ENCODE measurements at places on chromosomes 1 and 21.

- no peak for DNase-seq
Measured at GRCh38 chr21:39006571-39007311, 176.5 kb downstream of the PSMG1 start.

GRCh38 chr21:15687208-15687607 lies 42.6 kb upstream of the USP25 start:
- peak; percentile 12 for DNase-seq

DNA sequence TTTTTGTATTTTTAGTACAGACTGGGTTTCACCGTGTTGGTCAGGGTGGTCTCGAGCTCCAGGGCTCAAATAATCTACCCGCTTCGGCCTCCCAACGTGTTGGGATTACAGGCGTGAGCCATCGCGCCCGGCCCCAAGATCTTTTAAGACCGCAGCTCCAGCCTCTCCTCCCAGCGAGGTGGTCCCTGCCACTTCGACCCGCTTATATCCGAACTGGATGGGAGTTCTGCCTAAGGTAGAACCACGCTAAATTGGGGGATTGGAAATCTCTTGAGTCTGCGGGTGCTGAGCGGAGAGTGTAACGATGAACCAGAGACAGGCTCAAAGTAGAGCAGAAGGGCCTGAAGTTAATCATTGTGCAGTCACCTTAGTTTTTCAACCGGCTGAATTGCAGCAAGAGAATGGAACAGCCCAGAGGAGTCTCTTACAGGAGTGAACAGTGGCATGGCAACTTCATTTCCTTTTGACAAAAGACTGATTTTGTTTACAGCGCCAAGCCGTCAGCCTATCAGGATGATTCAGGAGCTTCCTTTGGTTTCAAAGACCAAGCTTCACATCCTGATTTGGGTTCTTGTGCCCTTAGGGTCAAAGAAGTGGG lies 726 bp upstream of the CYB5R1 start:
- no peak for DNase-seq

DNA sequence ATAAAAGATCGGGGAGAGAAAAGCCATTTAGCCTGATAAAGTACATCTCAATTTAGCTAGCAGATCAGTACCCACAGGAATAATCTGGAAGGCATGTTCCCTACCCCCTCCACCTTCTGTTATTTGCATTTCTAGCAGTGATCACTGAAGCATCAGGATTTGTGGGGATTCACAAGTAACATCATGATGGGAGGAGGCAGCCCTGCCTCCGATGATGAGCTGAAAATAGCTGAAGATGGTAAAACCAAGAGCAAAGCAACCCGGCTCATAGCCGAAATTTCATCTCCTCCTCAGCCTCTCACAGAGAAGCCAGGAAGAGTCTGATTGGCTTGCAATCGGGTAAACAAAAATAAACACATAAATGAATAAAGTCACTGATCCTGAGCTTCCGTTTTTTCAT lies 2.4 kb downstream of the CCSAP start:
- no peak for DNase-seq

DNA sequence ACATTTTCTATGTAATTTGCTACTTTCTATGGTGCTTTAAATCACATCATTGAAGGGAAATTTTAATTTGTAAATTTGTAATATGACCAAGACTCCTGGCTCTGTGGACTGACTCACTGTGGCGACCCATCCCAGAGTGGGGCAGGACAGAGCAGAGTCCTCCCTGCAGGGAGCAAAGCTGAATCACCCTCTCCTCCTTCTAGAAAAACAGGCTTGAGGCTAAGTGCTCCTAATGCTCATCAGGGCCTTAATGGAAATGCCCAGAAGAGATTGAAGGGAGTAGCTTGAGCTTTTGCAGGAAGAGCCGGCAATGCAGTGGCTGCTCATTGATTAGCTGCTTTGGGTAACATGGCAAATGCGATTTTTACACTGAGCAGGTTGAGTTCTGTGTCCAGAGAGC lies 16.8 kb downstream of the S100A10 start:
- no peak for DNase-seq

DNA sequence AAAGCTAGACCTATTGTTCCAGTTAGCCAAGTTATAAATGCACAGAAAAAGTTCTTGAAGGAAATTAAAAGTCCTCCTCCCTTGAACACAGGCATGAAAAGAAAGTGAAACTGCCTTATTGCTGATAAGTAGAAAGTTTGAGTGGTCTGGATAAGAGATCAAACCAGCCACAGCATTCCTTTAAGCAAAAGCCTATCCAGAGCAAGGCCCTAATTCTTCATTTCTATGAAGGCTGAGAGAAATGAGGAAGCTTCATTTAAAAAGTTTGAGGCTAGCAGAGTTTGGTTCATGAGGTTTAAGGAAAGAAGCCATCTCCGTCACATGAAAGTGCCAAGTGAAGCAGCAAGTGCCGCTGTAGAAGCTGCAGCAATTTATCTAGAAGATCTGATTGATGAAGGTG lies 2.7 kb upstream of the SSX2IP start:
- no peak for DNase-seq

DNA sequence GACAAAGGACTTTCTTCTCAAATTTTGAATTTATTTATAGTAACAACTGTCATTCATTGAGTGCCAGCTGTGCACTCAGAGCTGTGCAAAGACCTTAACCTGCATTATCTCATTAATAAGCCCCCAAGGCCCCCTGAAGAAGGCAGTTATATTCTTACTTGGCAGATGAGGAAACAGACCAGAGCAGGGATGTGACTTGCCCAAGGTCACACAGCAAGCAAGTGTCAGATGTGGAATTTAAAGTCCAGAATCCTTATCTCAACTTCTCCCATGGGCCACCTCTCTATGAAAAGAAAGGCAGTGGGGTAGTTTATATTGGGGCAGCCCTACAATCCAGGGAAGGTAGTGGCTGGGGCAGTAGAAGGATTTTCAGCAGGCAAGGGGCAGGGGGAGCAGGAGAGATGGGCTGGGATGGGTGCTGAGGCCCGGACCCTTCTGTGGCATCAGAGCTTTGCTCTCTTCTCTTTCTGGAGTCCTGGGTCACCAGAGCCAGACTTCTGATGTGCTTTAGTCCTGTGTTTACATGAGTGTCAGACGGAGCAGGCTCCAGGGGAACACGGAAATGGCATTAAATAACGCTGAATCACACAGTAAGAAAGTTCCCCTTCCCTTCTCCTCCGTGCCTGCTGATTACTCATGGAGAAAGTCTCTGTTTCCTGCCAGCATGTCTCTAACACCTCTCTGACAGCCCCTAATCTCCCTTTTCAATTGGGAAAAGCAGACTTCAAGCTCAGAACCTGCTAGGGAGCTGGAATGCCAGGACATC lies 39.5 kb downstream of the EPHB2 start:
- DNase-seq = peak; percentile 96

- no peak for DNase-seq
Measured at GRCh38 chr1:3506041-3506440, 51.6 kb downstream of the ARHGEF16 start.

- peak; percentile 67 for DNase-seq
Measured at GRCh38 chr1:67970088-67970487, 80.3 kb downstream of the DIRAS3 start.

GRCh38 chr1:18556364-18556763 lies 74.3 kb upstream of the PAX7 start:
- DNase-seq = no peak

- no peak for DNase-seq
Measured at GRCh38 chr1:42992054-42992571, 33.4 kb upstream of the SLC2A1 start.

DNA sequence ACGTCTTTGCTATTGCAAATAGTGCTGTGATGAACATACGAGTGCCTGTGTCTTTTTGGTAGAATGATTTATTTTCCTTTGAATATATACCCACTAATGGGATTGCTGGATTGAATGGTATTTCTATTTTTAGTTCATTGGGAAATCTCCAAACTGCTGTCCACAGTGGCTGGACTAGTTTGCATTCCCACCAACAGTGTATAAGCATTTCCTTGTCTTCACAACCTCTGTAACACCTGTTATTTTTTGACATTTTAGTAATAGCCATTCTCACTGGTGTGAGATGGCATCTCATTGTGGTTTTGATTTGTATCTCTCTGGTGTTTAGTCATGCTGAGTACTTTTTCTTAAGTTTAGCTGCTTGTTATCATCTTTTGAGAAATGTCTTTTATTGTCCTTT lies 215.0 kb downstream of the FMN2 start:
- DNase-seq = no peak

GRCh38 chr1:207825719-207826556 lies 74.1 kb downstream of the CD46 start:
- DNase-seq = no peak

DNA sequence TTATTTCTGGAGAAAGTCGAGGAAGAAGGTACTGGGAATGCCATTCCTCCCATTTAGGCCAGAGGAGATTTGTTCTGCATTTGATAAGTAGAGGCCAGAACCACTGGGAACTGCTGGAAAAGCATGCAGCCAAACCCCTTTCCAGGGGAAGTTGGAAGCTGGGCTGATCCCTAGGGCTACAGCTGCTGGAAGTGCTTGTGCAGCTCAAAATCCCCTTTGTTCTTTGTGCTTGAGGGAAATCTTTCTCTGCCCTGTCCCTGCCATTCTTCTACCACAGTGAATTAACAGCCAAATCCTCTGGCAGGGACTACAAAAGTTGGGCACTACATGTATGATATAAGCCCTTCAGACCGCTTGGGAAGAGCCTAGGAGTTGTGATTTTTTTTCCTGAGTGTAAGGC lies 734.1 kb downstream of the LRRIQ3 start:
- no peak for DNase-seq

DNA sequence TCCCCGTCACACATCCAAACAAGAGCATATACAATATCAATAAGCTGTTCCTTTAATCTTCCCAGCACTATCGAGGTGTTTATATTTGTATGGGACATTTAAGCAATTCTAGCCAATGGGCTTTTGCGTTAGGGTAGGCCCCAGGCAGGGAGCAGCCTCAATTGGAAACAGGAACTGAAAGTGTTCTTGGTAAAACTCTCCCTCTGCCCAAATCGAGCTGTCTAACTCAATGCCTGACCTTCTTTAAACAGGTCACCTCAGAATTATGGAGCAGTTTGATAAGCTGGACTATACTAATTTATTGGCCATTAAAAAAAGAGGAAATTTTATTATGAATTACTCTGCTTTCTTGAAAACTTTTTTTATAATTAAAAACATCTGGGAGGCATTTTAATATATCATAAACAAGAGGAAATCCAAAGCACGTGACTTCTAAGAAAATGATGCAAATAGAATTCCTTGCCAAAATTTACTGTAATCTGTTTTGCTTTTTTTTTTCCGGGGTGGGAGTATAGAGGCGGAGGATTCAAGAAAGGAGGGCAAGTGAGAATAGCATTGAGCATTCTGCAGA lies 498.1 kb downstream of the LMO4 start:
- peak; percentile 79 for DNase-seq

DNA sequence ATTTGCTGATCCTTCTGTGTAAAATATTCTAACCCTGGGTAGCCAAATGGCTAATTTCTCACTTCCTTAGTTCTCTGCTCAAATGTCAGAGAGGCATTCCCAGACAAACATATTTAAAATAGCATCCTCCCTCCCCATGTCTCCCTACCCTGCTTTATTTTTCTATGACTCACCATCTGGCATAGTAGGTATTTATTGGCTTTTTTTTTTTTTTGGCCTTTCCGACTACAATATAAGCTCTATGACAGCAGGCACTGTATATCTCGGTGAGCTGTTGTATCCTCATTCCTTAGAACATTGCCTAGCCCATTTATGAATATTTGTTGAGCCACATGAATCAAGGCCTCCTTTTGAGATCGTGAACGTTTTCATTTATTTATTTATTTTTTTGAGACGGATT lies 1.5 kb upstream of the NEK7 start:
- DNase-seq = no peak

- no peak for DNase-seq
Measured at GRCh38 chr1:150799089-150799488, 9.0 kb downstream of the CTSK start.

DNA sequence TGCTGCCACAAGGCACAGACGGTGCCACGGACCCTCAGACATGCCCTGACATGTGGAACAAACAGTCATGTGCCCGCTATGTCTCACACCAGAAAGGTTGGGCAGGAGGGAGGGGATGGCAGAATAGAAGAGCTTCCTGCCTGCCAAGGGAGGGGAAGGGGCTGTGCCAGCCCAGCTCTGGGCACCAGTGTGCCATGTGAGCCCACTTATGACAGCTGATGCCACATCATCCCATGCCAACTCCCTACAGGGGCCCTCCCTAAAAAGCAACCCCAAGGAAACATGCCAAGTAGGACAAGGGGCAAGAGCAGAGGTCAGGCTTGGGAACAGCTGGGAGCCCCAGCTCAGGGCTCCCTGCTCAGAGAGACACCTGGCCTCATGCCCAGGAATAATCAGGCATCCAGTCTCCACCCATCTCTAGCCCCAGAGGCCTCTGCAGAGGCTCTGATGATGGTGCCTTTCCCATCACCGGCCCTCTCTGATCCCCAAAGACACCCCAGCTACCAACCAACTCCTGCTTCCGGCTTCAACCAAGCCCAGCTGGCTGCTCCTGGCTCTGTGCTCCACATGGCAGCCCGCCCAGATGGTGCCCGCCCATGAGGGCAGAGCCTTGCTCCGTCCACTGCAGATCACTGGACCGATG lies 10.3 kb downstream of the ADGRB2 start:
- no peak for DNase-seq

DNA sequence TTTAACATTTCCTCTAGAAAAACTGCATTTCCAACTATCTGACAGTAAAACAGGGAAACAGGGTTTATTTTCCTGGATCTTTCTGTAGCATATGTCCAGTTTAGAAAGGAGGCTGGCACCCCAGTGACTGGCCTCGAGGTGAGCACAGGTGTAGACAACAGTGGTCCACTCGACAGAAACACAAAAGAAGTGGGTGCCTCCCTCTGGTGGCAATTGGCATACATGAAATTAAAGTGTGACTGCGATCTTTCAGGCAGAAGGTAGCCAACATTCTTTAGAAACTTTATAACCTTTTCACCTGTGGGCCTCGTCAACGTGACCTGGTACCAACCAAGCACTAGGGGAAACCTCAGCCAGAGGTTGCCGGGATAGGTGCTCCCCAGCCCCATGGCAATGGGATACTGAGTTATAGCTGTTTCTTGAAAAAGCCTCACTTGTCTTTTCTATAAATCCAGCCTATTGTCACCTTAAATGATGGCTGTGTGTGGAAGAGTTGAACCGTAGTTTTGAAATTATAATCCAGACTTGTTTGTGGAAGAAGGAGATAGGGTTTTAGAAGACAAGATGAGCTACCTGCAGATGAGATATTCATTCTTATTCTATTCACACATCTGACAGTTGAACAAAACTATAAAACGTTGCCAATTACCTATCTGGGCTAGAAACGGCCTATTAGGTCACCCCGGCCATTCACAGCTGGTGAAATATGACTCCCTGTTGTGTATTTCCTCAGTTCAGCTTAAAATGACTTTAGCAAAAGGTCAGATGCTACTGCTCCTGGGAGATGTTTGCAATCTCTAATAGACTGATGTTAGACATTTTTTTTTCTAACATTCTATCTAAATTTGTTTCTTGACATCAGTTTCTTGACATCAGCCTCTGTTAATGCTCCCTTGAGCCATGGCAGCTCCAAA lies 44.3 kb downstream of the PCP4 start:
- DNase-seq = no peak

DNA sequence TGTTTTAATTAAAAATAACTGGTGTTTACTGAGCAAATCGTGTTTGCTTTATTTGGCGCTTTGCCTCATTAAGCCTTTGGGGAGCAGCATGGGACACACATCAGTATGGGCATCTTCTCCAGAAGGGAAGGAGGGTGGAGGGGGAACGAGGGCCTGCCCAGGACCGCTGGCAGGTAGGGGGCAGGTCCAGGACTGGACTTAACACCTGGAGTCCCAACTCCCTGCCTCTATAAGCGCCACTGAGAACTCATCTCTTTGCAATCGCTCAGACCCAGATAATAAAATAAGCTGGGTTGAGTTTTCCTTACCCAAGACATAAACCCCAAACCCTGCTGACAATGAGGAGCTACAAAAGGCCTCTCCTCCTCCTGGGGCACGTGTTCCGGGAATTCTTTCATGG lies 15.1 kb downstream of the ABCG1 start:
- no peak for DNase-seq

GRCh38 chr1:97781762-97782337 lies 139.0 kb downstream of the DPYD start:
- DNase-seq = no peak
